ENCODE measurements at places on chromosomes 4 and X. TPM values are rescaled to one million over a fixed set of nuclear protein-coding genes. Genes with fewer than 3 reads are reported as not detected.

The CFI gene
- 94.8 TPM for total RNA-seq

The MYOZ2 gene
- total RNA-seq = not detected

The GUCY1A1 gene
- 50.4 TPM for total RNA-seq

The IL2 gene
- total RNA-seq = not detected

The ATOH1 gene
- not detected for total RNA-seq

The SPANXC gene
- not detected for total RNA-seq

The BST1 gene
- total RNA-seq = 49.0 TPM

The TBC1D9 gene
- 76.6 TPM for total RNA-seq

The SLC9B1 gene
- total RNA-seq = not detected

GRCh38 chr4:78528327-78528726 is 23.2 kb upstream of the ANXA3 start:
- no peak for DNase-seq

DNA sequence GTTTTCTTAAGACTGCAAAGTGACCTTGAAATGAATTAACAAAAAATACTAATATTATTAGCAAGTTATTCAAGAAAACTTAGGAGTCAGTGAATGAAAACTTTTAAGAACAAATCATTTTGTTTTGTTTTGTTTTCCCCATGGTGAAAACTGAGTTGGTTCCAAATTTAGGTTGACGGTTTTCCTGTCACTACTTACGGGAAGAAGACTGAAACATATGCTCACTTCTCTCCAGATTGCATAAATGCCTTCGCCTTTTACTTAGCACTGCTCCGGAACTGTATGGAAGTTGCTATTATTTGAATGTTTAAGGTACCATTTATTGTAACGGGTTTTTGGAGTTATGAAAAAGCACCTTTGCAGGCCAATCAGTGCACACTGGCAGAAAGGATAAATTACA is 42.8 kb downstream of the DOCK11 start:
- no peak for DNase-seq

DNA sequence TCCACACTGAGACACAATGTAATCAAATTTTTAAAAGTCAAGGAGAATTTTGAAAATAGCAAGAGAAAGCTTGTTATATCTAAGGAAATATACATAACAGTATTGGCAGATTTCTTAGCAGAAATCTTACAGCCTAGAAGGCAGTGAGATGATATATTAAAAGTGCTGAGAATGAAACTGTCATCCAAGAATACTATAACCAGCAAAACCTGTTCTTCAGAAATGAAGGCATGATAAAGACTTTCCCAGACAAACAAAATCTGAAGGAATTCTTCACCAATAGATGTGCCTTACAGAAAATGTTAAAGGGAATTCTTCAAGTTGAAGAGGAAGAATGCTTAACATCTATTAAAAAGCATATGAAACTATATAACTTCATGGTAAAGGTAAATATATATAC is 73.6 kb downstream of the CPEB2 start:
- no peak for DNase-seq

DNA sequence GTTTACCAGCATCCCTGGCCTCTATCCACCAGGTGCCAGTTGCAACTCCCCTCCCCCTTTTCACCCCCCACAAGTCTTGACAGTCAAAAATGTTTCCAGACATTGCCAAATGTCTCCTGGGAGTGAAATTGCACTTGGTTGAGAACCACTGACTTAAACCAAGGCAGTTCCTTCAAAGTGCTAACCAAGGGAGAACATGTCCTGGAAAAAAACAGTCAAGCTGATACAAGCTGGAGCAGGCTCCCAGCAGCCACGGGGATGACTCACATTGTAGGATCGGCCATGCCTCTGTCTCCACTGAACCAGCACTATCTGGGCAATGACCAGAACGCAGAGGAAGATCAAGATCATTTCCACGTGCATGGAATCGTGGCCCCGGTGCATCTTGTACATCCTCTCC is 11.4 kb downstream of the RNF175 start:
- DNase-seq = peak; percentile 20

DNA sequence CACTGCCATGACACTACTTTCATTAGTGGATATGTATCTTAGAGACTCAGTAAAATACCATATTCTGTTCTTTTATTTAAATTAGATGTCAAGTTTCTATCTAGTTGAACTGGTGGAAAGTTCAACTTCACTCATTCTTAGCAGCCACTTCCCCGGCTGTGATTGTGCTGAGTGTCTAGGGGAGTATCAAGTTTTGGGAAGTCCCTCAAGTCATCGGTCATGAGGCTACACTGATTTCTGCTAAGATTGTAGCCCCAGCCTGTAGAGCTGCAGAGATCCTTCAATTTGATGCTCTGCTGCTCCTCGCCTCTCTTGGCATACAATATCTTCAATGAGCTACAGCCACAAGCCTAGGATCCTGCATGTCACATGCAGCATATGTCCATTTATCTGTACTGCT is 53.9 kb downstream of the DMP1 start:
- no peak for DNase-seq

DNA sequence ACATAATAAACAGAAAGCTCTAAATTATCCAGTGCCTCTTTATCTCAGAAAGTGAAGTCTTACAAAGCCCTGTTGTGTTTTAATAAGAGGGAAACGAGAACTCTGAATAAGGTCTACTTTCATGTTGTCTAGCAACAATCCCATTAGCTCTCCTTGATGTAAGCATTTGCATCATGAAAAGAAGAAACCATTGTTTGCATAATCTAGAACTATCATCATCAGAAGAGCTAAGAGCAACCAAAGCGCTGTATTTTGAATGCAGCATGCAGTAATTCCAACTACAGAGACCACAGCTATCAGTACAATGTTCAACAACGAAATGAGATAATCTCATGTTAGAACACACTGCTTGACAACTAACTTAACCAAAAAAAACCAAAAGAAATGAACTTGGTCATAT is 257.1 kb downstream of the CAMK2D start:
- no peak for DNase-seq

DNA sequence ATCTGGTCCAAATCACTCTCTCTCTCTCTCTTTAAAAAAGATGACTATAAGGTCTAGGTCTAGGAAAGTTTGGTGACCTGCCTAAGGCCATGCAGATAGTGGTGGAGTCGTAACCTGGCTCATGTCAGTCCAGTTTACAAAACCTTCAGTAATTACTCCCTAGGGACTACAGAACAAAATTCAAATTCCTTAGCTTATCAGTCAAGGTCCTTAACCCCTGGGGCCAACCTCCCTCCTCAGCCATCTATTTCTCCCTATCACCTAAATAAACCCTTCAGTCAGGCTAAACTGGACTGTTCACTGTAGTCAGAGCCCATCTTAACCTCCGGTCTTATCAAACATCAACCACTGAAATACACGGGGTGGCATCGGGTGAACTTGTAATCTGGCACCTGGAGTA is 68.9 kb downstream of the MAP3K15 start:
- no peak for DNase-seq

DNA sequence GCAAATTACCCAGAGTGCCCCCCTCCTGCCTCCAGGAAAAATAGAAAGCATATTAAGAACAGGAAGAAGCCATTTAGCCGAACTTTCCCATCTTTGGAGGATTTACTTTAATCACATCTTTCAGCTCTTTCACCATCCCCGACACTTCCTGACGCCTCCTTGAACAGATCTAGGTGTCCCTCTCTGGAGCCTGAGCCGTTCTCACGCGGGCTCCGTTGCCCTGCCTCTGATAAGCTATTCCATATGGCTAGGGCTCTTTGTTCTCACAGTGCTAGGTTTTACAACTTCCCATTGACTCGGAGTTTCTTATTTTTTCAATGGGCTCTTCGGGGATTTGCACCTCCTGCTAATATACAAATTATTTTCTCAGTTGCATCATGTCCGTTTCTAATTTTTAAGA is 82.1 kb upstream of the GPC4 start:
- DNase-seq = no peak

DNA sequence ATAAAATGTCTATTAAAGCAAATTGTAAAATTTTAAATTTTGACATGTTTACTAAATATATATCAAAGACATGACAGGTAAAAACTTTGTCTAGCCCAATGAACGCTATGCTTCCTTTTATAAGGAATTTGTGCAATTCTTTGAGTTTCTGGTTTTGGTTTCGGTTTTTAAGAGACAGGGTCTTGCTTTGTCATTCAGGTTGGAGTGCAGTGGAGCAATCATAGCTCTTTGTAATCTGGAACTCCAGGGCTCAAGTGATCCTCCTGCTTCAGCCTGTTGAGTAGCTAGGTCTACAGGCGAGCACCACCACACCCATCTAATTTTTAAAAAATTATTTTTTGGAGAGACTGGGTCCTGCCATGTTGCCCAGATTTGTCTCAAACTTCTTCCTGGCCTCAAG is 60.7 kb downstream of the BLTP1 start:
- DNase-seq = no peak

GRCh38 chr4:2792711-2793585 is at the start of gene SH3BP2:
SH3BP2 (plus strand) TSS chr4:2793085; CDS start chr4:2820618, 27,533 bp downstream.
- peak; percentile 79 for DNase-seq

GRCh38 chr4:5749568-5749967 is 38.6 kb downstream of the EVC start:
- no peak for DNase-seq

DNA sequence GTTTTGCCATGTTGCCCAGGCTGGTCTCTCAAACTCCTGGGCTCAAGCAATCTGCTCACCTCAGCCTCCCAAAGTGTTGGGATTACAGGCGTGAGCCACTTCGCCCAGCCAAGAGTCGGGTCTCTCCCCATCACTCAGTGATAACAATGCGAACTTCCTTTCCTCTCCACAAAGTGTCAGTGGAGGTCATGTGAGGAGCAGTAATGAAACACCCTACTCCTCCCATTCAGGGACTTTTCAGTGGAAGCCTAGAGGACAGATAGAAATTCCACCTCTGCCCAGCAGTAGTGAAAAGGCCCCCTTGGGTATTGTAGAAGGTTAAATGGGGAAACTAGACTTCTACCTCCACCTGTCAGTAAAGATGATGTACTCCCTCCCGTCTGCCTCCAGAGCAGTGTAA is 141.9 kb upstream of the STK26 start:
- DNase-seq = no peak

- no peak for DNase-seq
These were observed 6.6 kb downstream of the HCCS start for GRCh38 chrX:11117745-11118144.

DNA sequence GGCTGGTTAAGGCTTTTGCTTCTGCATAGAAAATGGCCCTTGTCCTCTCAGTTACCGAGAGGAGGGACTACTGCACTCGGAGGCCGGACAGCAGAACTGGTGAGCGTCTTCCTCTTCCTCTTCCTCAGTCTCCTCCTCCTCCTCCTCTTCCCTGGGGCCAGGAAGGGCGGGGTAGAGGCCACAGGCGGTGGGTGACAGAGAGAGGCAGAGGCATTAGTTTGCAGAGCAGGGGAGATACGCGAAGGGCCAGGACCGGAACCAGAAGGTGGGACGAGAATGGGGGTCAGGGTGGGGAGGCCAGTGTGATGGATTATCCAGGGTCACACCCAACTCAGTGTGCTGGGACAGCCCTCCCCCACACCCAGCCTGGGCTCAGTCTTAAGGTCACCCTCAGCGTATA is 14.5 kb downstream of the IQSEC2 start:
- DNase-seq = no peak

DNA sequence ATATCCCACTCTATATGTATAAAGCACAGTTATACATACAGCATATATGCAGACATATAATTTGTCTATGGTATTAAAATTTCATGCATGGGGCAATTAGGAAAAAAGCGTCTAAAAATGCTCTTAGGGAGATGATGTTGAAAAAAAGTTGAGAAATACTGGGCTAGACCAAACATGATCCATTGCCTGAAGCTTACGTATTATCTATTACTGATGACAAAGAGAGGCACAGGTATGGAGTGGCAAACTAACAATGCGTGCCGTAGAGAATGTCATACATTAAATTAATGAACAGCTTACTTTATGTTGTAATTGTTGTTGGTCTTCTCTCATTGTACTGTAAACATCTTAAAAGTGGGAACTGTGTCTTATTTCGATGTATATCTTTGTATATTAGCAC is 13.9 kb downstream of the RHOH start:
- DNase-seq = no peak

GRCh38 chr4:87029356-87029755 is 94.5 kb downstream of the AFF1 start:
- DNase-seq = no peak

- DNase-seq = no peak
These were observed 50.3 kb downstream of the CHRDL1 start for GRCh38 chrX:110745288-110745687.

DNA sequence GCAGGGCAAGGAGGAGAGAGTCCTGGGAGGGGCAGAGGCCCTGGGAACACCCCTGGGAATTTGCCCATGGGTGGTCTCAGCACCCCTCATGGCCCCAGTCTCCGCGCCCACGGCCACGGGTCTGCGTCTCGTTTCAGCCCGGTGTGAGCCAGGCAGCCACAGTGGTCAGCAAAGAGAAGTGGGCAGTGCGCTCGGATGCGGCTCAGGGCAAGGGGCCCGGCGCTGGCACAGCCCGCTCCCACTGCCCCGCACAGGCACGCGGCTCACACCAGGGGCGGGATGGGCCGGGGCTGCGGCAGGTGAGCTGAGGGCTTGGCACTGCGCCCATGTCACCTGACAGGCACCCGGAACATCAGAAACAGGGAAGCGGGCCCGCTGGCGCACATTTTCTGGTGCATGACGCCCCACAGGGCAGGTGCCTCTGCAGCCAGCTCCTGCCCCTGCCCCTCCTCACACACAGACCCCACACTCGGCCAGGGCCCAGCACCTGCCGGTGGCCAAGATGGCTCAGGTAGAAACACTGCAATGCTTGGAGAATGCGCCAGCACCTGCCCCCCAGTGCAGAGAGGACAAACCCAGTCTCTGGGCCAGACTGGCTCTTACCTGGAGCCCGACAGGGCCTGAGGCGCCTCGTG is 41.9 kb upstream of the MXD4 start:
- no peak for DNase-seq

- no peak for DNase-seq
These were observed 394.9 kb upstream of the PABPC5 start for GRCh38 chrX:91039777-91040176.

DNA sequence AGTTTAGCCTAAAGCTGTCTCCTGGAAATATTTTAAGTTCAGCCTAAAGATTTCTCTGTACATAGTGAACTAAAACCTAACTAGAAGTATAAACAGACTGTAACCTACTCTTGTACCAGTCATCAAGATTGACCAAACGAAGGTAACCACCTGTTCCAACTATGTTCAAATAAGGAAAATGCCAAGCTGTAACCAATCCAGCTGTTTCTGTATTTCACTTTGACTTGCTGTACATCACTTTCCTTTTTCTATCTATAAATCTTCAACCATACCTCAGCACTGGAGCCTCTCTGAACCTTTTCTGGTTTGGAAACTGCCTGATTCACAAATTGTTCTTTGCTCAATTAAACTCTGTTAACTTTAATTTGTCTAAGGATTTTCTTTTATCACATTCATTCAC is 3.1 kb upstream of the CYSLTR1 start:
- DNase-seq = no peak
